IPS-NIHi11 (cell line): ENCODE measurements at places on chromosomes 7 and 10.

DNA sequence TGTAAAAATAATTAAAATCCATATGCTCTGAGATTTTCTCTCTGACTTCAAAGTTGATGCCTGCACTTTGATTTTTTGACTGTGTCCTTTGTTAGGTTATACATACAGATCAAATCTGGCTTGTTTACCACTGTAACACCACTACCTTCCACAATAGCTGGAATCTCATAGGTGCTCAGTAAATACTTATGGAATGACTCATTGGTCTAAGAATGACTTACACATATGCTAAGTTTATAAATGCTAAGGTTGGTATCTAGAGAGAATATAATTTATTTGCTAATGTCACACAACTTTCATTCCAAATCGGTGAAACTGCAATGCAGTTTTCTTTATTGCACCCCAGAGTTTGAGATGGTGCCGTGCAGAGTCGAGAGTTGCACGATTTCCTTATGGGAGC, 578.5 kb downstream of the SH2D4B start:
- no peak for DNase-seq

- peak; percentile 61 for DNase-seq
These were observed 302.6 kb downstream of the KLF6 start for GRCh38 chr10:3482200-3482993.

DNA sequence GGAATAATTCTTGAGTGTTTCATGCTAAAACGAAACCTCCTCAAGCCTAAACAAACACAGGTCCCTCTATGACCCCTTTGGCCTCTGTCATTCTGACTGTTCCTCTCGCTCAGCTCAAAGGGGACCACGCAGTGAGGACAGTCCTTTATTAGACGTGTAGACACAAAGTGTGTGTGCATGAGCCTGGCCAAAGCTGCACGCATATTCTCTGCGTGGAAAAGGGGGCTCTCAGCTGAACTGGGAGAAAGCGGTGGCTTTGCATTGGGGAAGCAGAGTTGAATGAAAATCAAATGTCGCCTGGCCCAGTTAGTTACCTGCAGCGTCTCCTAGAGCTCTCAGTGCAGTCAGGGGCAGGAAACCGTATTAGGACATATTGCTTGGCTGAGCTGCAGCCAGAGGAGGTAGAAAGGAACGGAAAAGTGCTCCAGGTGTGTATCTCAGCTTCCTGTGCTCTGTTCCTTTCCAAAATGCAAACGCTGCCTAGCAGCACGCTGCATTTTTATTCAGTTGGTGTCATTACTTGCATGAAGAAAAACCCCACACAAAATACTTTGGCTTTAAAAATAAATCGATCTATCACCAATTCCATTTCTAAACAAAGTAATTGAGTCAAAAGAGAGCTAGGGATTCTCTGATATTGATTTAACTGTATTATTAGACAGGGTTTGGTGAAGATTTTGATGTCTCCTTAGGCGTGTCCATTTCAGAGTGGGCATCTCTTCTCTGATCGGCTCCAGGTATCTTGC, 4.9 kb downstream of the GATA3 start:
- no peak for DNase-seq

- DNase-seq: no peak
These were observed 404.6 kb downstream of the PHTF2 start for GRCh38 chr7:78203042-78203720.

DNA sequence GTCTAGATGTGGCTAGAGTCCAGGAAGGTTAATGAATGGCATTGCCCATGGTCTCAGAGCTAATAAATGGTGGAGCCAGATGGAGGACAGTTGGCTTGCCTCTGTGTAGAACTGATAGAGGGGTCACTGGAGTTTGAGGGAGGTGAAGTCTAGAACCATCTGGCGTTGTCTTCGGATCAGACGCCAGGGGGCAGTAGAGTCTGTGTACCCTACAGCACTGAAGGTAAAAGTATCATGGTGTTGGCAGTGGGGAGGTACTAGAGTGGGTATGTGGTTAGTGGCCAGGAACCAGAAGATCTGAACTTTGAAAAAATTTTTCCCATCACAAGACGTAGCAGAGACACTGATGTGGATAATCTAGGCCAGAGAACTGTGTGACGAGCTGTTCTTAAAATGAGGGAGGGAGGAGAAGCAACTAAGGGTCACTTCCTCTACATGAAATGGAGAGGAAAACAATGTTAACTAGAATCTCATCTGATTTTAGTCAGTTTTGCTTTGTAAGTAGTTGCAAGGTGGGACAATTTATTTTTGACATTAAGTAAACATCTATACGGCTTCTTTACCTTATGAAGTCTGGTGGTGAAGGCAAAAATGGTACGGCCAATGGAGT, 227.9 kb upstream of the PRSS58 start:
- DNase-seq: peak; percentile 10

DNA sequence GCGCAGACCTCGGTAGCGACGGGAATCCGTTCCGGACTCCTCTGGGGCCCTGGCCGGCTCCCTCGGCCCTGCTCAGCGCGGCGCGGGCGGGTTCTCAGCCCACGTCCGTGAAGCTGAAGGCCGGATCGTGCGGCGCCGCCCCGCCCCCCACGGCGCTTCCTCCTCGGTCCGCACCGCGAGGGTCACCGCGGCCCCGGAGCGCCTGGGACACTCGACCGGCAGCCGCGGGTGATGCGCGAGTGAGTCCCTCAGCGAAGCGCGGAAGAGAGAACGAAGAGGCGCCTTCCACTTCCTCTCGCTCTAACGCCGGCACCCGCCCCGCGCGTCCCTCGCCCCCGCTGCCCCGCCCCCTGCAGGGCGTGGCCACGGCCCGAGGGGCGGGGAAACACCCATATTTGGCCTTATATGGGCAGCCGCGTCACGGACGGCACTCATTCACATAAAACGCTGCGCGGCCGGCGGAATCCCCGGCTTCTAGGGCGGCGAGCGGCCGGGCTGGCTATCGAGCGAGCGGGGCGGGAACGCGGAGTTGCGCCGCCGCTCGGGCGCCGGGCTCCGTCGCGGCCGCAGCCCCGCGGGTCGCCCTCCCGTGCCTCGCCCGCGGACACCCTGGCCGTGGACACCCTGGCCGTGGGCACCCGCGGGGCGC, at the start of gene DUSP5:
DUSP5 (plus strand) TSS at position 470 of the 649 bp plus-strand sequence. CDS start 215 bp downstream, outside the sequence.
- peak; percentile 95 for DNase-seq

- no peak for DNase-seq
These were observed 27.9 kb upstream of the CUL1 start for GRCh38 chr7:148670807-148671206.

- DNase-seq: no peak
These were observed 647.0 kb downstream of the KCNMA1 start for GRCh38 chr10:76990561-76990960.

GRCh38 chr10:76415554-76415953, 984.1 kb downstream of the LRMDA start:
- no peak for DNase-seq

DNA sequence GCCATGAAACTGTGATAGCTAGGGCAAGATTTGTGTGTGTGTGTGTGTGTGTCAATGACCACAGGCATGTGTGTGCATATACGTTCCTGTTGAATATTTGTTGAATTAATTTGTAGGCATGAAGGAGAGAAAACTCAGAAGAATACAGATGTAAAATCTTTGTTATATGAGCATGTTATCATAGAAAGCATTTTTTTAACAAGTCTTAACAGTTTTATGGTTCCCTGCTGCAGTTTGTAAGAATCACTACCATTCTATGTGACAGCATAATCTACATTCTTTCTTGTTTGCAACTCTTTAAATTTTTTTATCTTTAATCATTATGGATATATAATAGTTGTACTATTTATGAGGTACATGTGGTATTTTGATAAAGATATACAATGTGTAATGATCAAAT, 130.3 kb downstream of the CD36 start:
- DNase-seq: no peak

DNA sequence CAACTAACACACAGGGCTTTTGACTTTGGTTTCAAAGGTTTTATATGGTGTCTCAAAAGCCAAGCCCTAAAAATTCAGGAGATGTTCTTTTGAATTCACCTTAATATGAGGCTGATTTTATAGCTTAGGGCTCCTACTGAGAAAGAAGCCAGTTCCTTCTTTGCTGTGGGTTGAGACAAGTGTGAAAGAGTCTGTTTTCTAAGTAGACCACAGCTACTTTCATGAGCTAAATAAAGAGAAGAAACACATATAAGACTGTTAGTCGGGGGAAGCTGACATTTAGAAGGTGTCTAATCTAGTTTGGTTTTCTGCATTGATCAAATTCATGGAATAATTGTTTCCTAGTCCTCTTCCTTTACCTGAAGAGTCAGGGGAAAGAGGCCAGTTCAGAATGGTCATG, 332.1 kb upstream of the CELF2 start:
- no peak for DNase-seq

DNA sequence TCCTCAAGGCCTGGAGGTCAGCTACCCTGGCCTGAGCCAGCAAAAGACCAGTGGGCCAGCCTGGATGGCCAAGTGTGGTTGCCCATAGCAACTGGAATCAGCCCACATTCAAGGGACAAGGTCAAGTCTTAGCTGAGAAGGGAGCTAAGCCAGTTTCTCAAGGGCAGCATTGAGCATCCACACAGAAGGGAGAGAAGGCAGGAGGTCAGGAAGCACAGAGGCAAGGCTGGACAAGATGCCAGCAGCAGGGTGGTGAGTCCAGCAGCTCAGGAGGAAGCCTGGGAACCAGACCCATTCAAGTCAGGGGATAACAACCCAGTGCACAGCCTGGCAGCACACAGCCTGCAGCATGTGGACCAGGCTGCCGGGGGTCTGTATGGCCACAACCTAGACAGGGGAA, 54.0 kb upstream of the ZMIZ1 start:
- no peak for DNase-seq
